ENCODE measurements at places on chromosomes 6 and 20.
A peak's percentile ranks its signal among the peaks of the same experiment; 100 is the strongest.

DNA sequence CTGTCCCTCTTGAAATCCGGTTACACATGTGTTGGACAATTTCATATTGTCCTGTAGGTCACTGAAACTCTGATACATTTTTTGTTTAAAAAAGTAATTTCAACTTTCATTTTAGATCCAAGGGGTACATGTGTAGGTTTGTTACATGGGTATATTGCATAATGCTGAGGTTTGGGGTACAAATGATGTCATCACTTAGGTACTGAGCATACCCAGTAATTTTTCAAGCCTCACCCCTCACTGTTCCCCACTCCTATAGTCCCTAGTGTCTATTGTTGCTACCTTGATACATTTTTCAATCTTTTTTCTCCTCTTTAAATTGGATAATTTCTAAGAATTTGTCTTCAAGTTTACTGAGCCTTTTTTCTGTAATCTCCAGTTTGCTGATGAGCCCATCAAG lies 483.0 kb downstream of the DHX35 start:
- DNase-seq = no peak

DNA sequence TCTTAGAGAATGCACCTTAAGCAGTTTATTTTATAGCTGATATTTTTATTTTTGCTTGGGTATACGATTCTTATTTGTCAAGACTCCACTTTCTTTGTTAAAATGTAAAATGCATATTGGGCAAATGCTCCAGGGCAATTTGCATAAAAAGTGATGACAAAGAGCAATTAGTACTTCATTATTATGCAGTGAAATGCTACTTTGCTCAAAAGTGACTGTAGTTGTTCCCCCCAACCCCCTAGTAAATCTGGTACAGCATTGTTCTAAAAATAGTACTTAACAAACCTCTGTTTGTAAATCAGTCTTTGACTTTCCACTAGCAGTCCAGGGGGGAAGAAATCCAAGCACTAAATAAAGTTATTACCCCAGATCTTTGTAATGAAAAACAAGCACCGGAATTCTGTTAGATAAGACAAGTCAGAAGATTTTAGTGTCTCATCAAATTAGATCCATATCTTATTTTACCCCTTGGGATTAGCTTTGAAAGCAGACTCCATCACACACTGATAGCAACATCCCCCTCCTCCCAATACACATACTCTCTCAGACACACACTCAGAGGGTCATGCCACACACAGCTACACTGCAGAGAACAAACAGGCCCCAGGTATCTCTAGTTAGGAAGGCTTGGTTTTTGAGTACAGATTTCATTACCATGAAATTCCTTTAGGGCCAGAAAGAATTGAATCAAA lies 32.9 kb upstream of the BACH2 start:
- no peak for DNase-seq

- no peak for DNase-seq
These were observed 6.4 kb downstream of the SCAND1 start for GRCh38 chr20:35947907-35948306.

DNA sequence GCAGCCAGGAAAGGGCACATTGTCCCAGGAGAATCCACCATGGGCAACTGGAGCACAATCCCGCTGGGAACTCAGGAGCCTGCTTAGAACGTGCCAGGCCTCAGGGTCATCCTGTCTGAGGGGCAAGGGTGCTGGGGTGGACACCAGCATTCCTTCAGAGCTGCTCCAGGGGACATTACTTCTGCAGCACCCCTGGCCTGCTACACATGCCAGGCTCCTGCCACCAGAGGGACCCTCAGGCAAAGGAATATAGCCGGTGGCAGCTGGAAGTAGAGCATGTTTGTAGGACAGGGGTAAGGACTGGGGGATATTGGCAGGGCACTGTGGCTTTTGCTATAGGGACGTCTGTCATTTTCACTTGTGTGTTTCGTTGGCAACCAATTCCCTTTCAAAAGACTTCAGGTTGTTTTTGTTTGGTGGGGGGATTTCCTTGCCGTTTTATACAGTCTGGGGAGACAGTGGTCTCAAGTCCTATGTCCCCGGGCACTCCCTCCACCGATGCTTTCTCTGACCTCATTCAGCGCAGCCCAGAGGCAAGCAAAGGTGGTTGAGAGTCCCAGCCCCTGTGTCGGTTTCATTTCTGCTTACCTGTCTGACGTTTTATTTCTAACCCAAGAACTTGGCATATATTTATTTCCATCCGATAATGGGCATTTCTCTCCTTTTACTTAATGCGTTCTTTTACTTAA lies 130.8 kb downstream of the JPH2 start:
- DNase-seq = peak; percentile 17

DNA sequence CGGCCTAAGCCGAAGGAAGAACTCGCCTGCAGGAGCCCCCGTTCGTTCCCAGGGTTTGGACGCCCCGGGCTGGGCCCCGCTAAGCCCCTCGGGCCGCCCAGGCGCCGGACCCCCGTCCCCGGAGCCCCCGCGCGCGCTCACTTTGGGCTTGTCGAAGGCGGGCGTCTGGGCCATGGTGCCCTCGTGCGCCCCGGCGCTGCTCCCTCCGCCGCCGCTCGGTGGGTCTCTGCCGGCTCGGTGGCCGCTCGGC lies 140 bp downstream of the ADA start:
- DNase-seq = no peak

DNA sequence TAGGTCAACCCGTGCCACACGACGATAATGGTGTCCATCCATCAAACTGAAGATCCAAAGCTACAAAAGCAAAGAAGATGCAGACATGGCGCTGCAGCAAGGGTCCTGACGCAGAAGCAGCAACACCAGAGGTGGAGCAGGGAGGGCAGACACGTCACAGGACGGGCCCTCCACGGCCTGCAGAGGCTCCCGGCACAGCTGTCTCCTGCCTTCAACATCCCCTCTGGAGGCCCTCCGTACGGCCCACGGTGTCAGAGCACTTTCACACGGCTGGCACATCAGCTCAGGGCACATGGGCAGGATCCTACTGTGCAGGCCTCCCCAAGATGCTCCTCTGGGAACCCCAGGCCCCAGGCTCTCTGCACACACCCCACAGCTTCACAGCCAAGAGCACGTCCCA lies 37.6 kb downstream of the WDR27 start:
- no peak for DNase-seq

- no peak for DNase-seq
These were observed 25.1 kb downstream of the SYNDIG1 start for GRCh38 chr20:24494460-24494920.

DNA sequence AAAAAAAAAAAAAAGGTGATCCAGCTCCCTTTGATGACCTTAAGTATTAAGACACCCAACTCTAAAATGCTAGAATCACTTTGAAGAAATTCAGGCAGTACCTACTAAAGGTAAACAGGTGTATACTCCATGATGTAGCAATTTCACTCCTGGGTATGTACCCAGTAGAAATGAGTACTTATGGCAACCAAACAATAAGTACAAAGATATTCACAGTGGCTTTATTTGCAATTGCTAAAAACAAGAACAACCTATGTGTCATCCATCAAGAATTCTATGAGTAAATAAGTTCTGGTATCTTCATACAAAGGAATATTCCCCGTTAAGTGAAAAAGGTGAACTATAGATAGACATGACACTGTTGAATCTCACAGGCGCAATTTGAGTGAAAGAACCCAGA lies 29.4 kb downstream of the MDGA1 start:
- no peak for DNase-seq

GRCh38 chr6:144844596-144844995 lies 559.5 kb downstream of the UTRN start:
- no peak for DNase-seq

DNA sequence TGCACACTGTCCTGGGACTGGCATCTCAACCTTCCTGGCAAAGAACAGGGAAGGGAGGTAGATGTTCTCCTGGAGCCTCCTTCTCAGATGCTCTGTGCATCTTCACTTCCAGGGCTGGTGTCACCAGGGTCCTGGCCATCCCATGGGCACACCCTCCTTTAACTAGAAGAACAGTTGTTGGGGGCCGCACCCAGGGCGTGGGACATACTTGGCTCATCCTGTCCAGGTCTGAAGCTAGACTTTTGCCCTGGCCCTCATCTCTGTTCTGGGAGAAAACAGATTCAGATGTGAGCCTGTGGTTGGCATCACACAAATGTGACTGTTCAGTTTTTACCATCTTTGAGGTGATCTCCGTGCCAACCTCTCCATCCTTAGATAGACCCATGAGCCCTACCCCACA lies 41.6 kb downstream of the FOXC1 start:
- DNase-seq = no peak

- no peak for DNase-seq
These were observed 37.1 kb downstream of the BEND6 start for GRCh38 chr6:56992036-56992435.

DNA sequence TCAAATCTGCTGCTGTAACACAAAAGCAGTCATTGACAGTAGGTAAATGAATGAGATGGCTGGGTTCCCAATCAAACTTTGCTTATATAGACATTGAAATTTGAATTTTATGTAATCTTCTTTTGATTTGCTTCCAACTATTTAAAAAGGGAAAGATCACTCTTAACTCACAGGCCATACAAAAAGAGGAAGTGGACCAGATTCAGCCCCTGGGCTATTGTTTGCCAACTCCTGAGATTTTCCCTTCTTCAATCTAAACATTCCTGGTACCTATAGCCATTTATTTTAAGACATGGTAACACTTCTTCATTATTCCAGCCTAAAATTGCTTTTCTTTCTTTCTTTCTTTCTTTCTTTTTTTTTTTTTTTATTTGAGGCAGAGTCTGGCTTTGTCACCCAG lies 260.6 kb downstream of the TFAP2A start:
- DNase-seq = no peak

DNA sequence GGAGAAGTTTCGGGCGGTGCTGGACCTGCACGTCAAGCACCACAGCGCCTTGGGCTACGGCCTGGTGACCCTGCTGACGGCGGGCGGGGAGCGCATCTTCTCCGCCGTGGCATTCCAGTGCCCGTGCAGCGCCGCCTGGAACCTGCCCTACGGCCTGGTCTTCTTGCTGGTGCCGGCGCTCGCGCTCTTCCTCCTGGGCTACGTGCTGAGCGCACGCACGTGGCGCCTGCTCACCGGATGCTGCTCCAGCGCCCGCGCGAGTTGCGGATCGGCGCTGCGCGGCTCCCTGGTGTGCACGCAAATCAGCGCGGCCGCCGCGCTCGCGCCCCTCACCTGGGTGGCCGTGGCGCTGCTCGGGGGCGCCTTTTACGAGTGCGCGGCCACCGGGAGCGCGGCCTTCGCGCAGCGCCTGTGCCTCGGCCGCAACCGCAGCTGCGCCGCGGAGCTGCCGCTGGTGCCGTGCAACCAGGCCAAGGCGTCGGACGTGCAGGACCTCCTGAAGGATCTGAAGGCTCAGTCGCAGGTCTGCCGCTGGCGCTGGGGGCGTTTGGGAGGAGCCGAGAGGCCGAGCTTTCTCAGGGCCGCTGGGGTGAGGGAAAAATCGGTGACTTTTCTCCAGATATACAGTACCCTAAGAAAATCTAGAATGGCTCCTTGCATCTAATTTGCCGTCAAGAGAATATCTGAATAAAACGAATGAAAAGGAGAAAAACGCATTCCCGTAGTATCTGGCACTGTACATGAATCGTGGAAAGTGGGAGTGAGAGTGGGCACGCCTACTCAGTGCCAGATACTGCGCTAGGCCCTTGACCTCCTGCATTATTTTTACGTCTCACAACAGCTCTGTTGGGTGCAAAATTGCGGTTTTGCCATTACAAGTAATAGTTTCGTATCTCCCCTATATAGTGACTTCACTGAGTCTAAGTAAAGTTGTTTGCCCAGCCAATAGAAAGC lies 1.0 kb downstream of the CALHM6 start:
- DNase-seq = peak; percentile 71

DNA sequence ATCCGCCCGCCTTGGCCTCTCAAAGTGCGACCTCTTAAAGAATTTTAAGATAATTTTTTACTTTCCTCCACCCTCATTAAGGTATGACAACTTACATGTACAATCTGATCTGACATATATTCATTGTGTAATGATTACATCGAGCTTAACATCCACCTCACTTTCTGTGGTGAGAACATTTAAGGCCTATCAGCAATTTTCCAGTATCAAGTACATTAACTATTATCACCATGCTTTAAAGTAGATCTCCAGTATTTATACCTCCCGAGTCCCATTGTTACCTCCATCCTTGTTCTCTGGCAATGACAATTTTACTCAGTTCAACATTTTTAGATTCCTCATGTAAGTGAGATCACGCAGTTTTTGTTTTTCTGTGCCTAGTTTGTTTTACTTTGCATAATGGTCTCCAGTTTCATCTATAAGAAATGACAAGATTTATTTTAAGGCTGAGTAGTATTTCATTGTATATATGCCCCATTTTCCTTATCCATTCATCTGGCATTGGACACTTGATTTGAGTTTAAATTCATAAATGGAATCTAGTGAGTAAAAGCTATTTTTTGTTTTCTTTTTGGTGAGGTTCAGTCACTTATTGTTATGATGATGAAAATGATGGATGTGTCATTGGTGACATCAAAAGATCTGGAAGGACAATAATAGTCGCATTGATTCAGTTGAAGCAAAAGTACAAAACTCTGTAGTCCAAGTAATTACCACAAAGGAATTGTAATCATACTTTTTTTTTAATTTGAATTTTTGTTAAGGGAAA lies 87.0 kb downstream of the OR2B2 start:
- DNase-seq = no peak

DNA sequence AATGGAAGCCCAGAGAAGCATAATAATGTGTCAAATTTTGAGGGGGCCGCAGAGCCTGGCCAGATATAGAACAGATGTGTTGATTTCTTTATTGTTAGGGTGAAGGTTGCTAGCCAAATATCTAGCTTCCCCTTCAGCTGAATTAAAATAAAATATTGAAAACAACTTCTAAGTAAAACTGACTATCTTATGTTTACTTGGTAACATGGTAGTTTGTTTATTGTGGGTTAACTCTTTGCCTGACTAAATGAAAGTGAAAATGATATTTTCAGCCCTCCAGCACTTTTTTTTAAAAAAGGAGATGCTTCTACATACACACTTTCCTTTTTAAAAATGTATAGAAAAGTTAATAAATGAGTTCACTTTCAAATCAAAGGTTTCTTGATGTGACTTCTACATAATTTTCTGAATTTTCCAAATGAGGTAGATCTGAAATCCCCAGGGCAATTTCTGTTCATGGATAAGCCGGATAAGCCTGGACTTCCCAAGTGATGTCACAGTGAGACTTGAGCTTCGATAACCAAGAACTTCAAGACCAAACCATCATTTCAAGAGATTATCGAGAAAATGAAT lies 172.1 kb upstream of the OLIG3 start:
- DNase-seq = no peak

DNA sequence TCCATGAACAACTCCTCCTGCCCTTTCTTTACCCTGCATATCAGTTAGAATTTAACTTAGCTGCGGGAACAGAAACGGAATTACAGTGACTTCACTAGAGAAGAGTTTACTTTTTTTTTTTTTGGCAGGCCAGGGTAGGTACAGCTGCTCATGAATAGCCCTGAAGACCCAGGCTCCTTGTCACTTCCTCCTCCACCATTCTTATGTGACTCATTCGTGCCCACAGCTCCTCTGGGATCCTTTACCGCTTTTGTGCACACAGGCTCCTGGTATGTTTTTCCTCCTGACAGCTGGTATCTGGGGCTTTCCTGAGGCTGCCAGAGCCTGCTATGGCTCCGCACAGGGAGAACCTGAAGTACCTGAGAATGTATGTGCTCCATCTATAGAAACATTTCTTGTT lies 3.9 kb upstream of the KCNS1 start:
- DNase-seq = no peak

Measured in NCI-H524 (cell line).